ENCODE measurements at places on chromosomes 1 and 21. TPM values are rescaled to one million over a fixed set of nuclear protein-coding genes. Genes with fewer than 3 reads are reported as not detected.

- no peak for DNase-seq
These were observed 41.5 kb downstream of the DTL start for GRCh38 chr1:212077028-212077427.

- DNase-seq = no peak
These were observed 92.1 kb downstream of the NIBAN1 start for GRCh38 chr1:184881941-184882913.

Gene NKAIN1
- 20.9 TPM for total RNA-seq

DNA sequence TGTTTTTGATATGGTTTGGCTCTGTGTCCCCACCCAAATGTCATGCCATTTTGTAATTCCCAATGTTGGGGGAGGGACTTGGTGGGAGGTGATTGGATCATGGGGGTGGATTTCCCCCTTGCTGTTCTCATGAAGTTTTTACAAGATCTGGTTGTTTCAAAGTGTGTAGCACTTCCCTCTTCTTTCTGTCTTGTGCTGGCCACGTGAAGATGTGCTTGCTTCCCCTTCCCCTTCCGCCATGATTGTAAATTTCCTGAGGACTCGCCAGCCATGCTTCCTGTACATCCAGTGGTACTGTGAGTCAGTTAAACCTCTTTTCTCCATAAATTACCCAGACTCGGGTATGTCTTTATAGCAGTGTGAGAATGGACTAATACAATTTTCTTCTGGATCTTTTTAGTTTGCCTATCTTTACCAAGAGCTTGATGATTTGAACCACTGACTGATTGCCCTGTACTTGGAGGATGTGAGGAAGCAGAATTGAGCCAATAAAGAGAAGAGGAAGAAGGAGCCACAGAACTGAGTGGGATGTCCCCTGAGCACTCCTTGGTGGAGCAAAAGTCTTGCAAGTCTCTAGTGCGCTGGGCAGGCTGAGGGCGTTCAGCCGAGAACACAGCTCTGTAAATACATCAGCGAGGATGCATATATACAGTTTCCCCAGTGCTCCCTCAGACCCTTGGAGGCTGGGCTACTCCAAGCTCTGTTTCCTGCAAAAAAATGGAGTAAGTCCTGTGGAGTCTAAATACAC, 102.6 kb downstream of the CYYR1 start:
- DNase-seq = no peak
